Camera-type eye (tissue), 1 donor: ENCODE measurements at places on chromosomes 7 and 10. TPM values are rescaled to one million over a fixed set of nuclear protein-coding genes. Genes with fewer than 3 reads are reported as not detected.

MALRD1 gene
- 6.2 TPM for total RNA-seq

ASIC3 gene
- 4.4 TPM for total RNA-seq

PAX4 gene
- not detected for total RNA-seq

RBP3 gene
- 348 TPM for total RNA-seq

TMEM176A gene
- total RNA-seq, result 15.6 TPM

INSYN2A gene
- total RNA-seq, result 4.7 TPM

ACHE gene
- 25.7 TPM for total RNA-seq

OPALIN gene
- total RNA-seq, result not detected

SUGCT gene
- 8.1 TPM for total RNA-seq

SPDYE3 gene
- total RNA-seq, result not detected

OR2AE1 gene
- total RNA-seq, result not detected

MOGAT3 gene
- total RNA-seq, result not detected

ITIH5 gene
- 49.9 TPM for total RNA-seq

HKDC1 gene
- total RNA-seq, result 18.0 TPM

GBF1 gene
- total RNA-seq, result 46.9 TPM

DEPP1 gene
- total RNA-seq, result 40.9 TPM

FOXI2 gene
- total RNA-seq, result not detected

EGR2 gene
- total RNA-seq, result 2.3 TPM

CTBP2 gene
- 121 TPM for total RNA-seq

CRYGN gene
- not detected for total RNA-seq

FKBP9 gene
- total RNA-seq, result 134 TPM

SFTPA1 gene
- not detected for total RNA-seq

GSAP gene
- total RNA-seq, result 17.0 TPM

TUBB8 gene
- total RNA-seq, result not detected

FXYD4 gene
- total RNA-seq, result not detected

SEMA3C gene
- total RNA-seq, result 288 TPM

CCL26 gene
- 2.6 TPM for total RNA-seq

CPEB3 gene
- total RNA-seq, result 18.1 TPM

DNAH11 gene
- 2.7 TPM for total RNA-seq

MRLN gene
- total RNA-seq, result 23.1 TPM

PRPS1L1 gene
- not detected for total RNA-seq

ARHGEF35 gene
- total RNA-seq, result 6.2 TPM

UNCX gene
- total RNA-seq, result 1.3 TPM

KCNH2 gene
- total RNA-seq, result 22.7 TPM

CYP2E1 gene
- 3.4 TPM for total RNA-seq

HOXA6 gene
- total RNA-seq, result not detected

PILRA gene
- 1.8 TPM for total RNA-seq

C10orf67 gene
- total RNA-seq, result 0.11 TPM

CACNB2 gene
- total RNA-seq, result 31.2 TPM

GFRA1 gene
- 62.2 TPM for total RNA-seq

CCDC71L gene
- total RNA-seq, result 8.6 TPM

IKZF1 gene
- total RNA-seq, result 4.4 TPM

GSTO1 gene
- 29.6 TPM for total RNA-seq

ZNF25 gene
- 34.6 TPM for total RNA-seq

MNX1 gene
- total RNA-seq, result not detected

ZNF736 gene
- 66.8 TPM for total RNA-seq

PON3 gene
- total RNA-seq, result 1.4 TPM

CREB5 gene
- total RNA-seq, result 40.2 TPM

NAMPT gene
- total RNA-seq, result 98.7 TPM
